ENCODE measurements at places on chromosomes 3 and 15.
A peak's percentile ranks its signal among the peaks of the same experiment; 100 is the strongest.

GRCh38 chr3:38026856-38027255, 2.6 kb downstream of the PLCD1 start:
- DNase-seq: no peak

GRCh38 chr3:9901967-9902366, 681 bp upstream of the IL17RE start:
- no peak for DNase-seq

DNA sequence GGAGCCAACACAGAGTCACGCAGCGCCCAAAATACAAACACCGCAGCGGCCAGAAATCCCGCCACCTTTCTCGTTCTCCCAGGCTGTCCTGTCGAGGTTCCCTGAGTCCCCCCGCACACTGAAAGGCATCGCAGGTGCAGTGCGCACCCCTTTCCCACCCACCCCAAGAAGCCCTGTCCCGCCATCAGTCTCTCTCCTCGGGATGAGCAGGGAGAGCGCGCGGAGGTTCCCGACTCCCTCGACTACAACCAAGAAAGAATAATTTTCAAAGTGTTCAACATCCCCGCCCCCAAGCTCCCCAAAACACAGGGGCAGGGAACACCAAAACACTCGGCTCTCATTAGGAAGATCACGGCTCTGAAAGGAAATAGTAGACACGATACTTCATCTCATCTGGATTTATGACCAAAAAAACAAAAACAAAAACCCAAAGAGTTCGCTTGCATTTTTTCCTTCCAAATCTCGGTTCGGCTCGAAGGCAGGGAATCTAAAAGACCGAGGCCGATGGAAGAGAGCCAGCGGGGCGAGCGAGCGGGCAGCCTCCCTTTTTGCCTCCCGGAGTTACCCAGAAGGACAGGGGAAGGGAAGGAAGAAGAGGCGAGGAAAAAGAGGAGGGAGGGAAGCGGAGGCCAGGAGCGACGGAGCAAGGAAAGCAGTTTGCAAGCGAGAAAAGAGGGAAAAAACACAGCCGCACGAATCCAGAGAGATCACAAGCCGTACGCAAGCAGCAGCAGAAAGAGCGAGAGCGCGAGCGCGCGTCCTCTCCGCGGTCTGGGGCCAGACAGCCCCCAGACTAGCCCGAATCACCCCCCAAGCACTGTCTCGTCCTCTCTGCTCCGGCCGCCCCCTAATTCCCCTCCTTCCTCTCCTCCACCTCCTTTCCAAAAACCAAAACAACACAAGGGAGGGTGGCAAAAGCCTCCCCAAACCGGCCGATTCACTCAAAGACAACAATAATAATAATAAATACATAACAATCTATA, 808 bp downstream of the BCL6 start:
- DNase-seq: peak; percentile 67

- no peak for DNase-seq
Observed at GRCh38 chr3:101667331-101667730, 9.6 kb downstream of the ZBTB11 start.

DNA sequence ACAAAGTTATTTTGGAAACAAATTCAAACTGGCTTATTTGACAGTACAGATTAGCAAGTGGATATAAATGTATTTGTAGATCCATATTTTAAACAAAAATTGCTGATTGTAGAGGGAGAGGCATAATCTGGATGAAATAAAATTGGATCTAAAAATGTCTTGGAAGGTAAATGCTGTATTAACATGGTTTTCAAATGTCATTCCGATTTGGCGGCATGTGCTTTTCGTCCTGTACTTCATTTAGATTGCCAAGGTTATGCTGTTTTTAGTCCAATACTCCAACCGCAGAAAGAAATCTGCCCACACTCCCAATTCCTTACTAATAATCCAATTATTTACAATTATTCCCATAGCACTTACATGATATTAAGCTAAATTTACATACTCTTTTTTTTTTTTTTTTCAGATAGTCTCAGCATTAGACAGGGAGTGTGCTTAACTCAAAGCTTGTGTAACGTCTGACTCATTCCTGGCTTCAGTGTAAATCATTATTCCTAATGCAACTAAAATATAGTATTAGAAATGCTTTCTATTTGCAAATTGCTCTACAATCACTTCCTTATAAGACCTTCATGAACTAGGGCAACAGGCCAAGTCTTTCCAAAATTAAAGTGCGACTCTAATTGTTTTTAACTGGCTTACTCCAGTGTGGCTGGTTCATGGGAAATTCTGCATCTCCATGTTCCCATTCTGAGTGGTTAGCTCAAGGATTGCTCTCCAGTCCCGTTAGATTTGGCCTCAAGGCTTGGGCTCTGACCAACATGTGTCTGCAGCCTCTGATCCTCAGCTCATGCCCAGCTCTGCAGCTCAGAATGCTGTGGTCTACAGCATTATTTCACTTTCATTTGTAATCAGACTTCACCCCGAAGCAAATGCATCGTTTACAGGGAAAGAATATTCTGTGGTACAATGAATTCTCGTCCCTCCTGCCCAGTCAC, 103.9 kb downstream of the FBN1 start:
- DNase-seq: peak; percentile 40
